ENCODE measurements at places on chromosomes 4 and X.

DNA sequence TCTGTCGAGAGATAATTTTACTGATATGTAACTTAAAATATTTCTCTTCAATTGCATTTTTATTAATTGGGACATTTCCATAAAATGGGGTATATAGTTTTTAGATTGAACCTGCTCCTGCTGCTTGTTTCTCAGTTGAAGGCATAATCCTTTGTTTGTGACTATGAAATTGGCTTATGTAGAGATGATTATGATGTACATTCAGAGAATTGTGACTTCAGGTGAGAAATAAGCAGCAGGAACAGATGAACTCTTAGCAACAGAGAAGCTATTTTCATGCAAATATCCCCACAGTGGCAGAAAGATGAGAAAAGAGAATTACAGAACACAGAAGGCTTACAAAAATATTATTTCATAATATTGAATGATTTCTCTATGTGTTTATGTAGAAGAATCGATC is 1499.5 kb upstream of the ADGRL3 start:
- no peak for DNase-seq

GRCh38 chr4:176321589-176321988 is 1.8 kb downstream of the SPCS3 start:
- DNase-seq: no peak

GRCh38 chrX:46788902-46789301 is 30.0 kb upstream of the SLC9A7 start:
- no peak for DNase-seq

DNA sequence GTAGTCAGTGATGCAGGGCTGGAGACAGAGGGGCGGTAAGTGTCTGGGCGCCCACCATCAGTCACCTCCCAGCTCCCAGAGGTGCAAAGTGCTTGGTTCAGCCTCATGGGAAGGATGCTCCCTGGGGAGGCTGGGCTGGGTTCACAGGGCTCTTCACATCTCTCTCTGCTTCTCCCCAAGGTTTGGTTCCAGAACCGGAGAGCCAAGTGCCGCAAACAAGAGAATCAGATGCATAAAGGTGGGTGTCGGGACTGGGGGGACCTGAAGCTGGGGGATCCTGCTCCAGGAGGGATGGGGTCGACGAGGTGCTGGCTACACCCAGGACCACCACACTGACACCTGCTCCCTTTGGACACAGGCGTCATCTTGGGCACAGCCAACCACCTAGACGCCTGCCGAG is 10.1 kb downstream of the SHOX start:
- DNase-seq: no peak

GRCh38 chr4:56757261-56757746 is 64.2 kb downstream of the SPINK2 start:
- no peak for DNase-seq

DNA sequence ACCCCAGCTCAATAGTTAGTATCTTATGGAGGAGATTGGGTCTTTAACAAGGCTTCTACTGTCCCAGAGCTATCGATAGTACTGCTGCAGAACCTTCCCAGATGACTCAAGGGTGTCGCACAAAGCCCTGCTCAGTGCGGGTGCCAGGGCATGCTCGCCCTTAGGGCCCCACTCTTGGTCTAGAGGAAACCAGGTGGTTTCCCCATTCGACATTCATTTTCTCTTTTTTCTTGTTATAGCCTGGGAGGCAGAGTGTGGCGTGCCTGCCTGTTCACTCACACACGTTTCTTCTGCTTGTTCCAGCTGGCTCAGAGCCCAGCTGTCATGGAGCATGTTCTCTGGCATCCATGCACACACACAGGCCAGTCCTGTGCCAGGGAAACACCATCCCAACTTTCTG is 144.5 kb downstream of the SMIM20 start:
- DNase-seq: no peak

DNA sequence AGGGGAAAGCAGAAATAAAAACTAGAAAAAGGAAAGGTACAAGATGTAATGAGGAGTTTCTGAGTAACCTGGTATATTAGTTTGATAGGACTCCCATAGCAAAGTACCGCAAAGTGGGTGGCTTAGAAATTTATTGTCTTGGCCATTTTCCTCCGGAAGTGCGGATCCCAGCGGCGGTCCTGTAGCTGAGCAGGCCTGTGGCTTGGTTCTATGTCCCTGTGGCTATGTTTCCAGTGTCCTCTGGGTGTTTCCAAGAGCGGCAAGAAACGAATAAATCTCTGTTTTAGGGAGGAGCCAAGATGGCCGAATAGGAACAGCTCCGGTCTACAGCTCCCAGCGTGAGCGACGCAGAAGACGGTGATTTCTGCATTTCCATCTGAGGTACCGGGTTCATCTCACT is 44.0 kb upstream of the LDB2 start:
- DNase-seq: peak; percentile 13

DNA sequence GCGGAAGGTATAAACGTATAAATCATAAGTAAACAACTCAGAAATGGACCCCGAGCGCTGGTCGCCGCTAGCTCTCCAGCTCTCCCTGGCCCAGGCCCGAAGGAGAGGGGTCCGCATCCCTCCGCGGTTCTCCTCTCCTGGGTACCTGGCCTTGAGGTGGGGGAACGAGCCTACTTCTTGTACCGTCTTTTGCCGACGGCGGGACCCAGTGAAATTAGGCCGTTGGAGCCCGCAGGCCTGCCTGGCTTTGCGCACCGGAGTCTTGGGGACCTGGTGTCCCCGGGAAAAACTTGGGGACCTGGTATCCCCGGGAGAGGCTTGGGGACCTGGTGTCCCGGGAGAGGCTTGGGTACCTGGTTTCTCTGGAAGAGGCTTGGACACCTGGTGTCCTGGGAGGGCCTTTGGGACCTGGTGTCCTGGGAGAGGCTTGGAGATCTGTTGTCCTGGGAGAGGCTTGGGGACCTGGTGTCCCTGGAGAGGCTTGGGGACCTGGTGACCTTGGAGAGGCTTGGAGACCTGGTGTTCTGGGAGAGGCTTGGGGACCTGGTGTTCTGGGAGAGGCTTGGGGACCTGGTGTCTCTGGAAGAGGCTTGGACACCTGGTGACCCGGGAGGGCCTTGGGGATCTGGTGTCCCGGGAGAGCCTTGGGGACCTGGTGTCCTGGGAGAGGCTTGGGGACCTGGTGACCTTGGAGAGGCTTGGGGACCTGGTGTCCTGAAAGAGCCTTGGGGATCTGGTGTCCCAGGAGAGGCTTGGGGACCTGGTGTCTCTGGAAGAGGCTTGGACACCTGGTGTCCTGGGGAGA is 12.0 kb downstream of the SHOX start:
- no peak for DNase-seq

- no peak for DNase-seq
These were observed 101.8 kb downstream of the HMX1 start for GRCh38 chr4:8769645-8770517.

DNA sequence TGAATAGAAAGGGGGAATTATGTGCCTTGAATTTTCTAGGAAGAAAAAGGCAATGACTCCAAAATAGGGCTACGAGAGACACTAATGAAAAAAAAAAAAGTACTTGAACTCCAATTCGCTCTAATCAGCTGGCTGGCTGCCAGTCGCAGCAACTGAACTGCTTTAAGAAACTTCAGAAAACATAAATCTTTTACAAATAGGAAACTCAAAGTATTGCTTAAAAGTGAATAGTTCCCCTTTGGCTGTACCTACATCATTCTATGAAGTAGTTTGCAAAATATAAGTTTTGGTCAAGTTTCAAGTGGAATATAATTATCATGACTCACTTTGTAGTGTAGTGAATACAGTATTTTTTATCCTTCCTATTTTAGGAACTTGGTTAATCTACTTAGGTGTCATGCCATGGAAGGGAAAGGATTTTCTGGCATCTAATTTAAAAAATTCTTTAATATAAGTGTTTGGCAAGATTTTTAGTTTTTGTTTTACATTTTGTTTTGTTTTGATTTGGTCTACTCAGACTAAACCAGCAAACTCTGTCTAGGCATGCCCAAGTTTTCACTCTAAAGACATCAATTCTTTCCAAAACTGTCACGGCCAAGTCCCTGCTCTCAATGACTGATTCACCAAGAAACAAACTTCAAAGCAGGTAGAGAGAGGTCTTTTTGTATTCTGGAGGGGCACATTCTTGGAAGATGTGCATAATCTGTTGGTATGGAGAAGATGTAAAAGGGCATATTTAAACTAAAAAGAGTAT is 382.4 kb upstream of the GALNT7 start:
- peak; percentile 61 for DNase-seq

DNA sequence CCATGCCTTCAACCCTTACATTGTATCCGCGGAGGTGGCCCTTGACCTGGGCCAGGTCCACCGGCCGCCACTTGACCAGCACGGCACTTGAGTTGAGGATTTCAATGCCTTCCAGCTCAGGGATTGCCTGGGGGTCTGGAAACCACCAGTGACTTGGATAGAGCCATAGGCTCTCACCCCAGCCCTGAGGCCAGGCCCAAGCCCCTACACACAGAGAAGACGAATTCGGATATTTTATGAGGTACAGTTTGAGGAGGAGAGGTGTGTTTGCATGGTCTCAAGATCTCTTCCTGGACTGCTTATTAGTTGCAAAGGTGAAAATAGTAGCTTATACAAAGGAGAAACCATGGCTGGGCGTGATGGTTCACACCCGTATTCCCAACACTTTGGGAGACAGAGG is 20.3 kb downstream of the L1CAM start:
- DNase-seq: no peak

DNA sequence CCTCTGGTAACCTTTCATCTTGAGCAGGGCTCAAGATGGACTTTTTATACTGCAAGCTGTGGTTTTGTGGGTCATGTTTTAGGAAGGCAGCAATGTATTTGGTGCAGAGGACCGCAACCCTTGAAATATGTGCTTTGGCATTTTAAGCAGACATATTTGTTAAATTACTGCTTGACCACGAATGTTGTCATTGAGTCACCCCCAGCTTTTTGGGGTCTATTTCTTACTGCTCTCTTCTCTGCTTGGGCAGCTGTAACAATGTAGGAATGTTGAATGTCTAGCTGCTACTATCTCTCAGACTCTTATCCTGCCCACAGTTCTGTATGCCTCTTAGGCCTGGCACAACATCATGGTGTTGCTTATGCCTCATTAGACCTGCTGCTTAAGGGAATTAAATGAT is 6.0 kb downstream of the RBPJ start:
- no peak for DNase-seq

DNA sequence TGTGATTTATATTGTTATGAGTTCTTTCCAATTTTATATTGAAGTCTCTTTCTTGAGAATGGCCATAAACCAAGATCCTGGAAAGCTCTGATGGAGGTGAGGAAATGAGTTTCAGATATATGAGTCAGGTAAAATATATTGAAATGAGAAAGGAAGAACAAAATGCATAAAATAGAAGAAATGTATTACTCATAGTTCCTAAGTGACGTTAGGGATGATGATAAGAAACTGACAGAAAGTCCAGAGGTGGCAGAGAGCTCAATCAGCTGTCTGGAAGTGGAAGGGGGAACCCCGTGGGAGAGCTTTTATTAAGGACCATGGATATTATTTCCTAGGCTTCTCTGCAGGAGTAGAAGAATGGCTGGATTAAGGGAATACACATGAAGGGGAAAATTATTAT is 24.6 kb downstream of the UGT2B7 start:
- no peak for DNase-seq

GRCh38 chr4:160810424-160810823 is 1353.4 kb downstream of the FSTL5 start:
- DNase-seq: no peak

GRCh38 chrX:1462596-1463251 is 10.0 kb upstream of the ASMTL start:
- peak; percentile 40 for DNase-seq

- DNase-seq: no peak
These were observed 391.0 kb upstream of the DIPK2B start for GRCh38 chrX:45591650-45592049.

DNA sequence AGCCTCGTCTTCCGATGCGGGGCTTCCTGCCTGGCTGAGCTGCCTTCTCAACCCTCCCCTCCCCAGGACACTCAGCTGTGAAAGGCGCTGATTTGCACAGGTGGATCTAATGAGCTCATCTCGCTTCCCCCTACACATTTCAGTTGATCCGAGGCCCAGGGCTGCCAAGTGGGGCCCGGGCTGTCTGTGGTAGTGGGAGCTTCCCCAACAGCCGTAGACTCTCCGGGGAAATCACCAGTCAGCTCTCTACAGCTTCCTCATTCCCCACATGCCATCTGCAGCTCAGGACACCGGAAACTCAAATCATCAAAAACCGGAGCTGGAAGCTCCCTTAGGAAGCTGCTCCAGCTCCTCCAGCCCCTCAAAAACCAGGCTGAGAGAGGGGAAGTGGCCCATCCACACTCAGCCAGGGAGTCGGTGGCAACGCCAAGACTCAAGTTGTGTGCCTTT is 56.2 kb downstream of the SMIM20 start:
- DNase-seq: peak; percentile 85

DNA sequence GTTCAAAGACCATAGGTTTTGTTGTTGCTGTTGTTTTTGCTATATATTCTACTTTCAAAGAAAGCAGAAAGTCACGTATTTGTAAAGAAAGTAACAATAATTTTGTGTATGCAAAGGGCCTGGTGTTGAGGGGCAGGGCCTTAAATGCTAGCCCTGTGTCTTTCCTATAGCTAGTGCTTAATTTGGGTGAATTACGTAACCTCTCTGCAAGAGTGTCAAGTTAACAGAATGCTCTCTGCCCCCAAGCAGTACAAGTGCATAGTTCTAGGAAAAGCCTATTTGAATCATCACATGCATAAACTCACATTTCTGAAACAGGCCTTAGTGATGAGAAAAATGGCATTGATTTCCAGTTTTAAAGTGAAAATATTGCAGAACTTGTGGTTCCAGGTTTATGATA is 663.6 kb downstream of the STIM2 start:
- DNase-seq: no peak

DNA sequence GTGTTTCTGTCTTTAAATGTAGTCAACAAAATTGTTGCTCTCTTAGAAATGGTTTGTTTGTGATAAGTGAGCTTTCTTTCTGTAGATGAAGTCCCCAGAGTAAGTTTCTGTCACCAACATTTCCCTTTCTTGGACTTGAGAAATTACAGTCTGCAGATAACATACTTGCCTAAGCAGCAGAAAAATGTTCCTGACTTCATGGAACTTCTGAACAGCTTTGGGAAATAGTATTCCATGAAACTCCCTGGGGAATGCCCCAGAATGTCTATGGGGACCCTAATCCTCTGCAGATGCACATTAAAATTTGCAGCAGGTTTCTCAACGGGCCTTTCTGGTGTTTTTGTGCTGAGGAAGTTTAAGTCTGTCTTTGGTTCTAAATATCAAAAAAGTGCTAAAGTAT is 38.6 kb upstream of the NEIL3 start:
- no peak for DNase-seq

GRCh38 chr4:163380703-163381102 is 37.0 kb downstream of the NPY5R start:
- DNase-seq: peak; percentile 7

DNA sequence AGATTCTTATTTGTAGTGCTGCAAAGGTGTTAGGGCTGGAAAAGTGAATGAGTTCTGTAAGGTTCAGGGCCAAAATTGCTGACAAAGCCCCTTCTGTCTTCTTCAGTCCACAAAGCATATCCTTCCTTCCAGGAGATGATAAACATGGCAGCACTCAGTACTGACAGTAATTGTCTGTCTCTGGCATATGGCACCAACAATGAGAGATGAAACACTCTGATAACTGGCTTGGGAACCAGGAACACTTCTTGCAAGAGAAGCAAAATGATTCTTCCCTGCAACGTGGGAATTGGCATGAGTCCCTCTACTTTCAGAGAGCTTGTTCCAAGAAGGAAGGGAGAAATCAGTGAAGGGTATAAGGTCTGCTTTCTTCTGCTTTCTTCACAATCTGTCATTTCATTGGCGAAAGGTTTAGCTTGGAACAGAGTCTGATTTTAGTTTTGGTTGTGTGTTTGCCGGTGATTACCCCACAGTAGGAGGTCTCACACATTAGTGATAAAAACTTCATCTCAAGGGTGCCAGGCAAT is 963.3 kb downstream of the NLGN4X start:
- DNase-seq: no peak
